CD4-positive, CD25-positive, alpha-beta regulatory T cell (primary cell): ENCODE measurements at places on chromosomes 3 and 15. TPM values are rescaled to one million over a fixed set of nuclear protein-coding genes. Genes with fewer than 3 reads are reported as not detected.

The VIPR1 gene
- 8.5 TPM for polyA plus RNA-seq

The ST3GAL6 gene
- not detected for polyA plus RNA-seq

DNA sequence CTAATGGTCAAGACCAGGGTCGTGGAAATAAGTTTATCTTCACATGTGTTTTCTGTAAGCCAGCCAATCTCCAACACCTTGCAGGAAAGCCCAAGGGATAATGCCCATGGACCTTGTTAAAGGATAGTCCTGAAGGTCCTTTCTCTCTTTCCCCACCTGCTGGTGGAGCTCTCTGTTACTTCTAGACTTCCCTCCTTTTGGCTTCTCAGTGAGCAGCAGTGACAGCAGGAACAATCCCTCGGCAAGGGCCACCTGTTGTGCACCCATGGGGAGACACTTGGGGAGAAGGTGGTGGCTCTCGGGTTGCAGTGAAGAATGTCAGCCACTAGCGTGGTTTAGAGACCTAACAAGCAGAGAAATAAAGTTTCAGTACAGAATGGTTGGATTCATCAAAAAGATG lies 84.0 kb upstream of the OSBPL11 start:
- DNase-seq = no peak

GRCh38 chr3:94004301-94004910 lies 24.0 kb downstream of the STX19 start:
- peak; percentile 52 for DNase-seq

GRCh38 chr15:59178151-59178695 lies 28.4 kb upstream of the LDHAL6B start:
- DNase-seq = no peak

GRCh38 chr3:150483226-150483625 lies 63.1 kb downstream of the SERP1 start:
- DNase-seq = no peak

DNA sequence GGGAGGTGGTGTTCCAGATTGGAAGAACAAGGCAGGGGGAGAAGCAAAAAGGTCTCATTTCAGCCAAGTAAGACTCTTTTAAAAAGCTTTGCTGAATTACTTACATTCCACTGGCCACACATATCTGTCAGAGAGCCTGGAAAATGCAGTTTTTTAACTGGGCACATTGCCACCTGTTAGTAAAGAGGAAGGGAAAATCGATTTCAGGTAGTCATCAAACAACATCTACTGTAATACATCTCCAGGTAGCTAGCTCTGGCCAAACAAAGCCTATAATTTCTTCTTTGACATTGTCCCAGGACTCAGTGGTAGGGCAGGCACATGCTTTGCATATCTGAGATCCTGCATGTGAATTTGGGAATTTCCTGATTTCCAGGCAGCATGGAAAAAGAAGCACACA lies 480.7 kb upstream of the SUCLG2 start:
- DNase-seq = no peak
